T-cell (primary cell): ENCODE measurements at places on chromosomes 6 and 20. TPM values are rescaled to one million over a fixed set of nuclear protein-coding genes. Genes with fewer than 3 reads are reported as not detected.

The MUCL3 gene
- total RNA-seq = not detected

The CLPSL2 gene
- not detected for total RNA-seq

The ENPP5 gene
- 0.56 TPM for total RNA-seq

The LINC00237 gene
- total RNA-seq = not detected

The SLC17A2 gene
- not detected for total RNA-seq

The KIFC1 gene
- total RNA-seq = 1.8 TPM

The SLC12A5 gene
- total RNA-seq = 0.05 TPM

The PXDC1 gene
- 0.30 TPM for total RNA-seq

GRCh38 chr20:34709044-34709830 is 5.1 kb downstream of the TP53INP2 start:
- peak overlapping the region; percentile 76 for H3K27ac ChIP-seq
- H3K36me3 ChIP-seq = no peaks in the 10 kb centered on the region
- H3K4me1 ChIP-seq = peaks cover 28% of the 10 kb centered on the region
- peak overlapping the region; percentile 83 for H3K4me3 ChIP-seq
- peaks cover 3% of the 10 kb centered on the region for H3K27me3 ChIP-seq

DNA sequence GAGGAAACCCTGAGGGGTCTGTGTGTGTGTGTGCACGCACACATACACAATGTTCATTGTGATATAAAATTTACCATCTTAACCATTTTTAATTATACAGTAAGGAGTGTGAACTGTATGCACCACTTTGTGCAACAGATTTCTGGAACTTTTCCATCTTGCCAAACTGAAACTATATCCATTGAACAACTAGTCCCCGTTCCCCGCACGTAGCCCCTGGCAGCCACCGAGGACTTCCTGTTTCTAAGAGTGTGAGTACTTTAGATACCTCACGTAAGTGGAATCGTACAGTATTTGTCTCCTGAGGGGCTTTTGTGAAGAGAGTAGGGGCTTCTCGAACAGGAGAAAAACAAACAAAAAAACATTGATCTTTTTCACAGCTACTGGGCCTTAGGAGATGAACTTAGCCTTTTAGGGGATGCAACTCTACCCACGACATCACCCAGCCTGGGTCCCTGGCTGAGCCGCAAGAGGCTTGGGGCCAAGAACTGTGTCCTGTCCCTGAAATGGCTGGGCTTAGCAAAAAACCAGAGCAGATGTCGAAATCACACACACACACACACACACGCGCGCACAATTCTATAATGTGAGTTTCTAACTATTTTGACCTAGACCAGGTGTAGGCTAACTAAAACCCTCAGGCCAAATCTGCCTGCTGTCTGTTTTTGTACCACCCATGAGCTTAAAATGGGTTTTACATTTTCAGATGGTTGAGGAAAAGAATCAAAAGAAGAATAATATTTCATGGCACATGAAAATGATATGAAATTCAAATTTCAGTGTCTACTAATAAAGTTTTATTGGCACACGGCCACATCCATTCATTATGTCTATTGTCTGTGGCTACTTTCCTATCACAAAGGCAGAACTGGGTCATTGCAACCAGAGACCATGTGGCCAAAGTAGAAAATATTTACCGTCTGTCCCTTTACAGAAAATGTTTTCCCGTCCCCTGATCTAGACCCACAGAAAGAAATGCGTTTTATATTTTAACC is 144.2 kb downstream of the EYA2 start:
- DNase-seq = no peak
- H3K4me3 ChIP-seq = no peak overlapping the region
- H3K27me3 ChIP-seq = no peaks in the 10 kb centered on the region
- H3K36me3 ChIP-seq = no peaks in the 10 kb centered on the region
- H3K27ac ChIP-seq = no peak overlapping the region
- H3K4me1 ChIP-seq = no peaks in the 10 kb centered on the region

DNA sequence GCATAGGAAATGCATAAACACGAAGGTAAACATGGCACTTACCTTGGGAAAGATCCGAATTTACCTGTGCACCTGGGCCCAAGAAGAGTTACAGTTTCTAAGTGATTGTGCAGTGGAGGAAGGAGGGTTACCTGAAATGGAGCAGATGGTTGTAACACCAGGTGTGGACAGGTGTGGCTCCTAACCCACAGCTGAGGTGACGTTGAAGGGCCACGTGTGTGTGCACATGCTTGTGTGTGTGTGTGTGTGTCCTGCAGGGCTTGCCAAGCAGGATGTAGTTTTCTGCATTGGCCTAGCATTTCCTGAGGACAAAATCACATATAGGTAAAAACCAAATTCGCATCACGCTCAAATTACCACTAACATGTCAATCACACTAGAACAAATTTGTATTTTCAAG is 240.8 kb downstream of the ANKRD60 start:
- H3K36me3 ChIP-seq = no peaks in the 10 kb centered on the region
- no peaks in the 10 kb centered on the region for H3K4me1 ChIP-seq
- no peak for DNase-seq
- H3K4me3 ChIP-seq = no peak overlapping the region
- no peak overlapping the region for H3K27ac ChIP-seq
- H3K27me3 ChIP-seq = no peaks in the 10 kb centered on the region

DNA sequence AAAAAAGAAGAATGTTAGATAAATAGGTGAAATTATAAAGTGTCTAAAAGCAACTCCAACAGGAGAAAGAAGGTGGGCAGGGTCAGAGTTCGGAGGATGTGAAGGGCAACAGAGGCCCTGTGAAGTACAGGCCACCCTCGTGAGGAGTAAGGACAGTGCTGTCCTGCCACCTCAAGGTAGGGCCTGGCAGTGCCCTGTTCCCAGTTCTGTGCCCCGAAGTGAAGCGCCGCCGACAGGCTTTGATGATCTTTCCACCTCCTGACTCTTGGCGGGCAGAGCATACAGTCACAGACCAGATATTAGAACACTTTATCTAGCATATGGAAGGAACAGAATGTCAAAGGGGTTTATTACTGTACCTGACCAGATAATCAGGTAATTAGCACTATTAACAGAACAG is 75.8 kb downstream of the GJA10 start:
- H3K27me3 ChIP-seq = no peaks in the 10 kb centered on the region
- no peak overlapping the region for H3K4me3 ChIP-seq
- H3K36me3 ChIP-seq = no peaks in the 10 kb centered on the region
- no peak for DNase-seq
- H3K4me1 ChIP-seq = peaks cover 2% of the 10 kb centered on the region
- H3K27ac ChIP-seq = no peak overlapping the region

DNA sequence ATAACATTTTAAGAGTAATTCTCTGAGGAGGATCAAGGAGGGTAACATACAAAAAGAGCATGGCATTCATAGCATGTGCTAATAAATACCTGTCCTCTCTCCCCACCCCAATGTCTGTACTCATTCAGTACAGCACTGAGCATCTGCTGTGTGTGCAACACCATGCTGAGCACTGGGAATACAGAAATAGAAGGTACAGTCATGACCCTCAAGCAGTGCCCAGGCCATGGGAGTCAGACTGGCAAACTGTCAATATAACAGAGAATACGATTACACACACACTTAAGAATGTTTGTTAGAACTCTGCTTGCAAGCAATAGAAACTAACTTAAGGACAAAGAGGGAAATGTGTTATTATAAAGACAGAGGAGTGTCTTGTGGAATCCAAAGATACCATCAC is 24.7 kb upstream of the ZFAND3 start:
- H3K27me3 ChIP-seq = peaks cover 3% of the 10 kb centered on the region
- H3K4me3 ChIP-seq = no peak overlapping the region
- H3K36me3 ChIP-seq = no peaks in the 10 kb centered on the region
- H3K4me1 ChIP-seq = no peaks in the 10 kb centered on the region

DNA sequence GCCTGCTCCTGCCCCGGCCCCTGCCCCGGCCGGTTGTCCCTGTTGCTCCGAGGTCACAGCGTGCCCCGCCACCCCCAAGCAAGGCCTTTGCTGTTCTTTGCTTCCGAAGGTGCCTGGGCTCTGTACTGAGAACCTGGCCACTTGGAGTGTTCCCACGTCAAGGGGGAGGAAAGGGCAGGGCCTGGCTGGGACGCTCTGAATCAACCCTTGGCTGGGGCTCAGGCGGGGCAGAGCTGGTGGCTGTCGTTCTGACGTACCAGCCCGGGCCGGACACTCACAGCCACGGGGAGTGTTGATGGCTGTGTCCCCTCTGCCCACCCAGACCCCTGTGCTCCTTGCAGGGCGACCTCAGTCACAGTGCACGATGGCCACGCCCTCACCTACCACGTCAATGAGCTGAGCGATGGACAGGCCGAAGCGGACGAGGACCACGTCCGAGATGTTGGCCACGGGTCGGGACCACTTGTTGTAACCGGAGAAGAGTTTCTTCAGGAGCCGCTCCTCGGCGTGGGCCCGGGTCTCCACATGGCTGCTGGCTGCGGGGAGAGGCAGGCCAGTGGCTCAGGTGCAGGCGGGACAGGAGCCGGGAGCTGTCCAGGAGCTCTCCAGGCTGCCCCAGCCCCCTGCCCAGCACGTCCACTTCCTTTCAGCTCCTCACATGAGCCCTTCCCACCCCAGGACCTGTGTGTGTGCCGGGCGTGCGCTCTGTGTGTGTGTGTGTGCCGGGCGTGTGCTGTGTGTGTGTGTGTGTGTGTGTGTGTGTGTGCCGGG is 1.8 kb downstream of the CHRNA4 start:
- H3K36me3 ChIP-seq = no peaks in the 10 kb centered on the region
- H3K4me3 ChIP-seq = no peak overlapping the region
- no peak for DNase-seq
- H3K27ac ChIP-seq = no peak overlapping the region

- no peaks in the 10 kb centered on the region for H3K27me3 ChIP-seq
- H3K27ac ChIP-seq = no peak overlapping the region
- no peak for DNase-seq
Measured at GRCh38 chr6:84568971-84569370, 195.4 kb downstream of the TBX18 start.

GRCh38 chr6:33979750-33980149 is 166.1 kb downstream of the GRM4 start:
- no peaks in the 10 kb centered on the region for H3K36me3 ChIP-seq
- no peaks in the 10 kb centered on the region for H3K27me3 ChIP-seq
- DNase-seq = no peak
- no peak overlapping the region for H3K27ac ChIP-seq

DNA sequence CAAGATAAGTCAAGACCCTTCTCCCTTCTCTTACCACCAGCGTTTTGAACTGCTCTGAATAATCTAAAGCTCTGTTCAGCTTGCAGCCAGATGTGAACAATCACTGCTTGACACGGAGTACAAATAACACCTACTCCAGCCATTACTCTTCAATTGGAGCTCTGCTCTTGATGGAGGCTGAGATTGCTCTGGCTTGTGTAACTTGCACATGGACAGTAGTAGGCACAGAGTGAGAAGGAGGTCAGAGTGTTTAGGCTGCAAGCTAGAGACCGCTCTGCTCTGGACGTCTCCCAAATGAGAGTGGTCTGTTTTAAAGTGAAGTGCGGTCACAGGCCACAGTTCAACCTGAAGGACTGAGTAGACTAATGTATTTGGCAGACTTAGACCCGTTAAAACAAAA is 158.3 kb downstream of the HDGFL1 start:
- H3K4me1 ChIP-seq = no peaks in the 10 kb centered on the region
- no peak overlapping the region for H3K27ac ChIP-seq
- DNase-seq = no peak
- no peaks in the 10 kb centered on the region for H3K27me3 ChIP-seq

DNA sequence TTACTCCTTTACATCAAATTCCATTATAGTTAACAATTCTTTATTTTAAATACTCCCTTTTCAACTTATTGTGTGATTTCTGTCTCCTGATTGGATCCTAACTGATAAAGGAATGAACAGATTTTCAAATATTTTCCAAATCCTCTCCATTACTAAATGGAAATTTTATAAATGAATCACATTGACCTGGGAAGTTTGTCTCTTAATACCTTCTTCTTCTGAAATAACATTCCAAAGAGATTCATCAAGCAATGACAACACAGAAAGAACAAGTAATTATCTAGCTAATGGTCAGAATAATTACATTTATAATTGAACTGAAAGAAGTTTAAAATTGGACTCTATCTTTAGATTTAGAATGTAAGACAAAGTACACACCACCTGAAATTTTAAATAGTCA is 515.4 kb upstream of the PTCHD4 start:
- H3K27ac ChIP-seq = no peak overlapping the region
- no peaks in the 10 kb centered on the region for H3K36me3 ChIP-seq
- H3K4me1 ChIP-seq = no peaks in the 10 kb centered on the region
- H3K27me3 ChIP-seq = no peaks in the 10 kb centered on the region

- no peak for DNase-seq
- no peak overlapping the region for H3K4me3 ChIP-seq
- H3K27ac ChIP-seq = peak overlapping the region; percentile 15
Measured at GRCh38 chr6:144653885-144654505, 368.9 kb downstream of the UTRN start.

- DNase-seq = no peak
- H3K4me1 ChIP-seq = peaks cover 10% of the 10 kb centered on the region
- H3K27ac ChIP-seq = peak overlapping the region; percentile 88
- H3K27me3 ChIP-seq = no peaks in the 10 kb centered on the region
Measured at GRCh38 chr6:11092668-11093375, 812 bp upstream of the SMIM13 start.

GRCh38 chr6:137571854-137572253 is 77.7 kb upstream of the OLIG3 start:
- H3K36me3 ChIP-seq = no peaks in the 10 kb centered on the region
- no peak overlapping the region for H3K27ac ChIP-seq
- H3K4me3 ChIP-seq = no peak overlapping the region
- H3K27me3 ChIP-seq = no peaks in the 10 kb centered on the region

DNA sequence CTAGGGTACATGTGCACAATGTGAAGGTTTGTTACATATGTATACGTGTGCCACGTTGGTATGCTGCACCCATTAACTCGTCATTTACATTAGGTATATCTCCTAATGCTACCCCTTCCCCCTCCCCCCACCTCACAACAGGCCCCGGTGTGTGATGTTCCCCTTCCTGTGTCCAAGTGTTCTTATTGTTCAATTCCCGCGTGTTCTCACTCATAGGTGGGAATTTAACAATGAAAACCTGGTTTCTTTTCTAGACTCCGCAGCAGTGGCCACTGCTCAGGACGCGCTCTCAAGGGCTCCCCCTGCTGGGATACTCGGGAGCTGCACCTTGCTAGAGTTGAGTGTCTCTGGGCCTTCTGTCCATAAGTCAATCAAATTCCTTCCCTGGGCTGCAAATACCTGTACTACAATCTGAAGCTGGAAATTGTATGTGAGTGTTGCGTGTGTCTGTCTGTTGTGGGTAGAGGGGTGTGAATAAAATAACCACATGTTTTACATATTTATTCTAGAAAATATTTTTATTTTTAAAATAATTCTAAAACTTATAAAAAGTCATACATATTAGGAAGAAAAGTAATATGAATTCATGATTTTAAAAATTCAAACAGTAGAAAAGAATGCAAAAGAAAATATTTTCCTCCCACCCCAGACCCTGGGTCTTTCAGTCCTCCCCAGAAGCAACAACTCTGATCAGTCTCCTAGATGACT is 8.2 kb upstream of the CEP250 start:
- H3K27ac ChIP-seq = no peak overlapping the region
- H3K4me1 ChIP-seq = no peaks in the 10 kb centered on the region
- no peaks in the 10 kb centered on the region for H3K27me3 ChIP-seq
- H3K36me3 ChIP-seq = no peaks in the 10 kb centered on the region
- peak overlapping the region; percentile 31 for H3K4me3 ChIP-seq

GRCh38 chr6:118240878-118241528 is 307.1 kb upstream of the PLN start:
- H3K4me3 ChIP-seq = no peak overlapping the region
- no peaks in the 10 kb centered on the region for H3K4me1 ChIP-seq
- DNase-seq = no peak
- H3K27me3 ChIP-seq = peaks cover 5% of the 10 kb centered on the region
- H3K27ac ChIP-seq = no peak overlapping the region
